ENCODE measurements at places on chromosomes 11 and 22.

- no peak for DNase-seq
These were observed 330.3 kb upstream of the PITPNB start for GRCh38 chr22:28249402-28249801.

DNA sequence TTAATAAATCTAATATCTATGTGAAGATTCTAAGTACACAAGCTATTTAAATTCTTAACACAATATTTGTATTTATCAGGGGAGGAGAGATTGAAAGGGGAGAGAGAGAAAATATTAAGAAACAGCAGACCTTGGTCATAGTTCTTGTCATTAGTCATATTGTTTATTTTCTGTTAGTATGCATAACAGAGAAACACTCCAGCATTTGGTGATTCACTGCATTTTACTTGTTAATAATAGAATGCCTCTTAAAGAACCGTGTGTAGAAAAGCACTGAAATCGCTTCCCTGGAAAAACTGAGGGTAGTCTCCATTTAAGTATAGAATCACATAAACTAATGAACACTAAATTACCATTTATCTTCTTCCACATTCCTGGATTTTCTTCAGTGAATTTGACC is 122.7 kb upstream of the TRPC6 start:
- no peak for DNase-seq

DNA sequence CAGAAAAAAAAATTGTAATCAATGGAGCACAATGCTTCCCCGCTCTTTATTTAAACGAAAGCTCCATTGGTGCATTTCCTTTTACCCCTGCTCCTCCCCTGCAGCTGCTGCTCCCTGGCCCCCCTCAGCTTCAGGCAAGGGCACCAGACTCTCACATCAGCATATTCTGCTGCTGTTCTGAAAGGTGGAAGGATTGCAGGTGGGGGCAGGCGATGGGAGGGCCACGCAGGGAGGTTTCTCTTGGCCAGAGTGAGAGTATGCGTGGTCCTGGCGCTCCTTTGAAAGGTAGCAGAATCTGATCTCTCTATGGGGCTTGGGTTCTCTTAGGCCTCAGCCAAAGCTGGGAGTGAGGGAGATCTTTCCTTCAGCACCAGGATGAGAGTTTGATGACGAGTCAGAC is 240.9 kb upstream of the CADM1 start:
- DNase-seq: no peak

GRCh38 chr11:60985991-60986915 is 14.8 kb downstream of the CD6 start:
- peak; percentile 81 for DNase-seq

DNA sequence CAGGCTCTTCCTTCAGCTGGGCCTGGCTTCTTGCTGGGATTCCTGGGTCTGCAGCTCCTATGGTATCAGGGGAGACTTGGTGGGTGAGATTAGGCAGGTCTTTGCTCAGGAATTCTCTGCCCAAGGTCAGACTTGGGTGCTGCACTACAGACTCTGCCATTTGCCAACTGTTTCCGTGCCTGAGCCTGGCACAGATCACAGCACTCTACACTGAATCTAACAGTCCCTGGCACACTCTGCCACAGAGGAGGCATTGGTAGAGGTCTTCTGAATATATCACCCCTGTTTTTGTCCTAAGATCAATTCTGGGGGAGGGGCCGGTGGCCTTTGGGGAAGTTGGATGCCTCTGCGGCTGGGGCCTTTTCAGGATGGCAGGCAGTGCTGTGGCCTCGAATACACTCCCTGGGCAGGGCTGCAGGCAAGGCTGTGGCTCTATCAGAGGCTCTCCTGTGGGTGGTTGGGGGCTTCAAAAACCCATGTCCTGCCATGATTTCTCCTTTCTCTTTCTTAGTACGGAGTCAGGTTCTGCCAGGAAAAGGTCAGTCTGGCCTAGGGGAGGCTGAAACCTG is 115.0 kb upstream of the NARS2 start:
- no peak for DNase-seq

Measured in activated T-cell treated with anti-CD3 and anti-CD28 coated beads for 48 hours (primary cell).